ENCODE measurements at places on chromosomes 4 and X.
A peak's percentile ranks its signal among the peaks of the same experiment; 100 is the strongest.

DNA sequence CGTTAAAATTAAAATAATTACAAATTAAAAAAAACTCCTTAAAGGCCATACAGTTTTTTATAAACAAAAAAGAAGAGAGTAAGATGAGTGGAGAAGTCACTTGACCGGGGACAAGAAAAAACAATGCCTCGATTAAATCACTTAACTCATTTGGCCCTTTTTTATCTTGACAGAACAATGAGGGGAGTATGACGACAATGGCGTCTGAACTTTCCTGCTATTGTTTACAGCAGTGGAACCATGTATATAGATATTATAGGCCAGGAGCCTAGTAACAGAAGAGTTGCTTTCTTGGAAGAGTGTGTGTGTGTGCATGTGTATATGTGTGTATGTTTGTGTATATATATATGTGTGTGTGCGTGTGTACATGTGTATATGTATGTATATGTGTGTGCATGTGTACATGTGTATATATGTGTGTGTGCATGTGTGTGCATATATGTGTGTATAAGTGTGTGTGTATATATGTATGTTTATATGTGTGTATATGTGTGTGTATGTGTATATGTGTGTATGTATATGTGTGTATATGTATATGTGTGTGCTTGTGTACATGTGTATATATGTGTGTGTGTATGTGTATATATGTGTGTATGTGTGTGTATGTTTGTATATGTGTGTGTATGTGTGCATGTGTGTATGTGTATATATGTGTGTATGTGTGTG, 153.4 kb upstream of the FAT1 start:
- DNase-seq, result no peak

- no peak for DNase-seq
These were observed 3.3 kb downstream of the RBM47 start for GRCh38 chr4:40626183-40626990.

- DNase-seq, result no peak
These were observed 240.9 kb downstream of the PALLD start for GRCh38 chr4:168737806-168738172.

- no peak for DNase-seq
These were observed 3.5 kb downstream of the PNCK start for GRCh38 chrX:153669901-153670731.

DNA sequence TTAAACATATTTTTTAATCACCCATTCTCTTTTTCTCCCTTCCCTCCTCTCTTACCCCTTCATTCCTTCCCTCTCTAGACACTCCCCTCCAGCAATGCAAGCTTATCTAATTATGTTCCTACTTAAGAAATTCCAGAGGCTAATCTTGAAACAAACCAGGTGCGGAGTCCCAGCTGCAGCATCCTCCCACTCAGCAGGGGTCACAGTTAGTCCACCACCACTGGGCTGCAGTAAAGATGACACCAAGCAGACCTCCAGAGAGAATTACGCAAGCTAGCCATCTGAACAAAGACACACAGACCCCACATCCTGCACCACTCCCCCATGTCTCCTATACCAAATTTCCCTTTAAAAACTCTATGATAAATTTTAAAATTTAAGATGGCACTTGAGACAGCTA, 13.9 kb upstream of the SEC24B start:
- no peak for DNase-seq

GRCh38 chrX:22383988-22384387, 111.3 kb downstream of the CBLL2 start:
- no peak for DNase-seq

DNA sequence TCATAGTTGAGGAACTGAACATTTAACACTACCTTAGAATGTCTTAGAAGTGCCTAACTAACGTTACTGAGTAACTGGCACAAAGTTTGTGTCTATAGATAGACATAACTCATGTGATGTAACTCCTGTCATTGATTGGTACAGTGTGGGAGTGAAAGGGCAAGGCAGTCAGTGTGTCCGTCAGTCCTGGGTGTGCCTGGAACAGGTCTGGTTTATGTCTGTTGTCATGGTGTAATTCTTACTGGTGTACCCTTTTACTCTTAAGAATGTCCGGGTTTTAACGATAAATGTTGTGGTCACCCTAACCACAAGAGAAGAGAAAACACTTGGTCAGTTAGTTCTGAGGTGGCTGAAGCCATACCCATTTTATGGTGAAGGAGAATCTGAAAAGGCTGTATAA, 93.1 kb upstream of the ESX1 start:
- no peak for DNase-seq

GRCh38 chrX:47595716-47596251, 13.5 kb downstream of the TIMP1 start:
- DNase-seq, result no peak

- DNase-seq, result no peak
These were observed 50.5 kb upstream of the ADGRG2 start for GRCh38 chrX:19172741-19173140.

DNA sequence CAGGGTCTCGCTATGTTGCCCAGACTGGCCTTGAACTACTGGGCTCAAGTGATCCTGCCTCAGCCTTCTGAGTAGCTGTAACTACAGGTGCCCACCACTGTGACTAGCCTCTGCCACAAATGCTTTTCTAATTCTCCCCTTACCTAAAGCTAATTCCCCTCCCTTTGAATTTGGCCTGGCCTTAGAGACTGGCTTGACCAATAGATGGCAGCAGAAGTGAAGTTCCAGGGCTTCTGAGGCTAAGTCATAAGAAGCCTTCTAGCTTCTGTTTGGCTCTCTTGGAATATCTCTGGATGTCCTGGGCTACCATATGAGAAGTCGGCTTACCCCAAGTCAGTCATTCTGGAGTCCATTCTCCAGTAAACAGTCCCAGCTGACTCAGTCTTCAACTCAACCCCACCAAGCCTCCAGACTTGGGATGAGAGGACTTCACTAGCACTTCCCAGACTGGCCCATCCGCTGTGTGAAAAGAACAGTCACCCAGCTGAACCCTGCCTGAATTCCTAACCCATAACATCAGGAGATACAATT, 61.0 kb downstream of the HPRT1 start:
- no peak for DNase-seq

- DNase-seq, result no peak
These were observed 138.9 kb upstream of the GIMD1 start for GRCh38 chr4:106507440-106507839.

DNA sequence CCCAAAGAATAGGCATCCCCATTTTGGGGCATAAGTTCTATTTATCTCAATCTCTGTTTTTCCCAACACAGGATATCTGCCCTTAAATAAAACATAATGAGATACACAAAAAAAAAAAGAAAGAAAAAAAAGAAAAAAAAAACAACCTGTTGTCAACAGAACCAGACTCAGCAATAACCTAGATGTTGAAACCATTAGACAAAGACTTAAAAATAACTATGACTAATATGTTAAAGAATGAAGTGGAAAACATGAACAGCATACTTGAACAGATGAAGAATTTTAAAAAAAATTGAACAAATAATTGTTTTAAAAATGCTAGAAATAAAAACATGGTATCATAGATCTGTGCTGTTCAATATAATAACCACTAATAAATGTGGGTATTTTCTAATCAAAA, 93.4 kb upstream of the RXFP1 start:
- DNase-seq, result no peak

GRCh38 chr4:1072830-1073446, 40.4 kb downstream of the RNF212 start:
- DNase-seq, result peak; percentile 73

GRCh38 chr4:78863991-78864390, 75.2 kb downstream of the PAQR3 start:
- DNase-seq, result no peak

DNA sequence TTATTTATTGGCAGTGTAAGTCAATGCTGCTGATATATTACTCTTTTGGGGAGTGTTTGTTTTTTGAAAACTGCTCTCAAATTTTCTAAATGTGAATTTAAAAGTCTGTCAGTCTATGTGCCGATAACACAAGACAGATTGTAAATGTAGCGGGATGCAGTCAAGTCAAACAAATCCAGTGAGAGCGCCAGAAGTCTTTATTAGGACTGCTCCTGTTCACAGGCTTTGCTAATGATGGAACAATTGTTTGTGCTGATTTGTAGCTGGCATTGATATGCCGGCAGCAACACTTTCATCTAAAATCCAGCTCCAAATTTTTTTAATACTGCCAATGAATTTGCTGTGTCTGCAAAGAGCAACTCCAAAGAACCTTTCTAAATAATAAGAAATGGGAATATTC, 78.7 kb upstream of the TET2 start:
- no peak for DNase-seq

DNA sequence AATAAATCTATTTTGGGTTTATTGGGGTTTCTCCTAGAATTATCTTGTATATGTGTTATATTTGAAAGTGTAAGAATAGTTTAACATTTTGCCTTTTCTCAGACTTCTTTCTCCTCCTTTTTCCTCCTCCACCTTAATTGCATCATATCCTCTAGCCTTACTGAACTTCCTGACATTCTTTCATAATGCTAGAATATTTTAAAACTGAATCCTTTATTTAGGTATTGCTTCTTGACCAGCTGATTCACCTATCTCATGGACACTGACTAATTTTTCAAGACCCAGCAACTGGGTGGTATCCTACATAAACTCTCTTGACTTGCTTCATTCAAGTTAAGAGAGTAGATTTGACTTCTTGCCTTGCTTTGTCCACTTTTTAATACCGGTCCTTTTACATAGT, 1508.9 kb downstream of the STIM2 start:
- no peak for DNase-seq

DNA sequence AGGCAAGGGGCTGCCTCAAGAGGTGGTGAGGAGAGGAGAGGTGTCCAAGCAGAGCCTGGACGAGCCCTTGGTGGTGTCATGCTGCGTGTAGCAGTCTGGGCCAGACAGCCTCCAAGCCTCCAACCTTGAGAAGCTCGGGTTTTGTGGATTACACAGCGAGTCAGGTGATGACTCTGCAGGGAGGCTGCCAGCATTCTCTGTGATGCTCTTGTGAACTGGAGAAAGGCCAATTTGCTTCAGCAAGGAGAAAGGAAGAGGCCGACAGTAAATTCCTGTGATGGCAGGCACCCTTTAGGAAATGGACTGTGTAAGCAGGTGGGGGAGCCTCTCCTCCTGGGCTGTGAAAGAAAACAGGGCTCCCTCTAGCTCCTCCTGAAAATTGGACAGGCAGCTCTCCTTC, 36.0 kb upstream of the CD99L2 start:
- no peak for DNase-seq

DNA sequence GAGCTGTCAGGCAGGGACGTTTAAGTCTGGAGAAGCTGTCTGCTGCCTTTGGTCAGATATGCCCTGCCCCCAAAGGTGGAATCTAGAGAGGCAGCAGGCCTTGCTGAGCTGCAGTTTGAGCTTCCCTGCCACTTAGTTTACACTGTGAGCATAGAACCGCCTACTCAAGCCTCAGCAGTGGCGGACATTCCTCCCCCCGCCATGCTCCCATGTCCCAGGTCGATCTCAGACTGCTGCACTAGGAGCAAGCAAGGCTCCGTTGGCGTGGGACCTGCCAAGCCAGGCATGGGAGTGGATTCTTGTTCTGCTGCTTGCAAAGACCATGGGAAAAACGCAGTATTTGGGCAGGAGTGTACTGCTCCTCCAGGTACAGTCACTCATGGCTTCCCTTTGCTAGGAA, 24.3 kb downstream of the PLK4 start:
- DNase-seq, result no peak

DNA sequence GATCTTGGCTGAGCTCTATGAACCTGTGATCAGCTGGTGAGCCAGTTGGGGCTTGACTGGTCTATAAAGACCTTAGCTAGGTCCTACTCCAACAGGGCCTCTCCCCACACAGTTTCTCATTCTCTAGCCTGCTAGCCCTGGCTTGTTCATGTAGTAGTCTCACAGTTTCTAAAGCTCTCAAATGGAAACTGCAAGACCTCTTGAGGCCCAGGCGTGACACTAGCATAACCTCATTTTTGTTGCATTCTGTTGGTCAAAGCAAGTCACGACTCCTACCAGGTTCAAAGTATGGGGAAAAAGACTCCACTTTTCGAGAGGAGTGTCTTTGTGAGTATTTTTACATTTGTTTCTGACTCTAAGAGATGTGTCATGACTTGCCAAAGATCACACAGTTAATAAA, 50.9 kb downstream of the CEP44 start:
- no peak for DNase-seq

- DNase-seq, result no peak
These were observed 41.1 kb upstream of the STIM2 start for GRCh38 chr4:26819478-26820095.
